ENCODE measurements at places on chromosomes 5 and 9.

GRCh38 chr5:15786884-15787283 is 286.9 kb downstream of the FBXL7 start:
- no peaks in the 10 kb centered on the region for H3K27me3 ChIP-seq
- no peaks in the 10 kb centered on the region for H3K36me3 ChIP-seq
- H3K27ac ChIP-seq = no peak overlapping the region
- H3K4me1 ChIP-seq = no peaks in the 10 kb centered on the region
- DNase-seq = no peak
- no peak overlapping the region for H3K4me3 ChIP-seq

GRCh38 chr9:119164716-119165115 is 204.5 kb downstream of the BRINP1 start:
- H3K27me3 ChIP-seq = no peaks in the 10 kb centered on the region
- DNase-seq = no peak
- H3K27ac ChIP-seq = no peak overlapping the region

GRCh38 chr9:75885652-75886051 is 4.8 kb upstream of the PCSK5 start:
- H3K27me3 ChIP-seq = no peaks in the 10 kb centered on the region
- no peaks in the 10 kb centered on the region for H3K36me3 ChIP-seq
- no peak for DNase-seq
- H3K27ac ChIP-seq = no peak overlapping the region
- peaks cover 6% of the 10 kb centered on the region for H3K4me1 ChIP-seq
- no peak overlapping the region for H3K4me3 ChIP-seq

GRCh38 chr5:59540366-59540765 is 353.2 kb downstream of the PDE4D start:
- H3K27ac ChIP-seq = no peak overlapping the region
- DNase-seq = peak; percentile 20
- H3K4me1 ChIP-seq = peaks cover 18% of the 10 kb centered on the region

GRCh38 chr5:76946090-76946489 is 6.8 kb upstream of the CRHBP start:
- H3K27ac ChIP-seq = no peak overlapping the region
- H3K4me3 ChIP-seq = no peak overlapping the region
- H3K27me3 ChIP-seq = no peaks in the 10 kb centered on the region
- H3K36me3 ChIP-seq = no peaks in the 10 kb centered on the region
- DNase-seq = no peak
- H3K4me1 ChIP-seq = no peaks in the 10 kb centered on the region

- no peak for DNase-seq
- H3K27me3 ChIP-seq = no peaks in the 10 kb centered on the region
- no peak overlapping the region for H3K4me3 ChIP-seq
- H3K4me1 ChIP-seq = no peaks in the 10 kb centered on the region
Measured at GRCh38 chr5:28707706-28708105, 1669.3 kb upstream of the CDH9 start.

DNA sequence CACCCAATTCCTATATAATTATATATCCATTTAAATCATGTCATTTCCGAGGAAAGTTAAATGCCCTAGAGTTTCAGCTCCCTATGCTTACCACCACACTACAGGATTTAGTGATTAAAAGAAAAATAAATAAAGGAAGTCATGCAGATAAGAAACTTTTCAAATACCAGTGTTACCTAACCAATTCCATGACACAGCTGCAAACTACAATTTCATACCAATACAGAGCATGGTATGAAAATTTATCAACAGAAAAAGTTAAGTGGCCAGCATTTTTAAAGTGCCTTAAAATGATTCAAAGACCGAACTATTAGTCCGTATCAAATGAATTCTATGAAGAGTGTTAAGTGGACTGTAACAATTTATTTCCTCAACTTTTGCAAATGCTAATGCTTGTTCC is 35.9 kb downstream of the CEP120 start:
- no peaks in the 10 kb centered on the region for H3K4me1 ChIP-seq
- no peaks in the 10 kb centered on the region for H3K36me3 ChIP-seq
- H3K4me3 ChIP-seq = no peak overlapping the region
- no peak overlapping the region for H3K27ac ChIP-seq
- no peak for DNase-seq

DNA sequence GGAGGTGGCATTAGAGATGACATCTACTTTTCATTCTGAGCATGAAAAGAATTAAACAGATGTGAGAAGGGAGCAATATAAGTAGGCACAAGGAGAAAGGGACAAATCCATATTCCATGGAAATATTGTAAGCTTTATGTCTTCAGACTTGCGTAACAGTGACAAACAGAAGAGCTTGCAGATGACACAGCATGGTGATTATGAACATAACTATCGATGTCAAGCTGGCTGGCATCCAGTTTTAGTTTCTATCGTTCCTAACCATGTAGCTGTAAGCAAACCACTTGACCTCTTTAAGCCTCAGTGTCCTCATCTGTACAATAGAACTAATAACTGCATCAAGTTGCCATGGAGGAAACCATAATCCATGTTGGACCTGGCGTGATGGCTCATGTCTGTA is 246.7 kb upstream of the ADRA1B start:
- H3K4me3 ChIP-seq = no peak overlapping the region
- H3K36me3 ChIP-seq = no peaks in the 10 kb centered on the region
- H3K27me3 ChIP-seq = no peaks in the 10 kb centered on the region
- no peak overlapping the region for H3K27ac ChIP-seq
- no peaks in the 10 kb centered on the region for H3K4me1 ChIP-seq
- DNase-seq = no peak

GRCh38 chr5:63125392-63125791 is 546.8 kb downstream of the LRRC70 start:
- no peaks in the 10 kb centered on the region for H3K4me1 ChIP-seq
- H3K27ac ChIP-seq = no peak overlapping the region
- no peaks in the 10 kb centered on the region for H3K27me3 ChIP-seq
- no peak overlapping the region for H3K4me3 ChIP-seq

DNA sequence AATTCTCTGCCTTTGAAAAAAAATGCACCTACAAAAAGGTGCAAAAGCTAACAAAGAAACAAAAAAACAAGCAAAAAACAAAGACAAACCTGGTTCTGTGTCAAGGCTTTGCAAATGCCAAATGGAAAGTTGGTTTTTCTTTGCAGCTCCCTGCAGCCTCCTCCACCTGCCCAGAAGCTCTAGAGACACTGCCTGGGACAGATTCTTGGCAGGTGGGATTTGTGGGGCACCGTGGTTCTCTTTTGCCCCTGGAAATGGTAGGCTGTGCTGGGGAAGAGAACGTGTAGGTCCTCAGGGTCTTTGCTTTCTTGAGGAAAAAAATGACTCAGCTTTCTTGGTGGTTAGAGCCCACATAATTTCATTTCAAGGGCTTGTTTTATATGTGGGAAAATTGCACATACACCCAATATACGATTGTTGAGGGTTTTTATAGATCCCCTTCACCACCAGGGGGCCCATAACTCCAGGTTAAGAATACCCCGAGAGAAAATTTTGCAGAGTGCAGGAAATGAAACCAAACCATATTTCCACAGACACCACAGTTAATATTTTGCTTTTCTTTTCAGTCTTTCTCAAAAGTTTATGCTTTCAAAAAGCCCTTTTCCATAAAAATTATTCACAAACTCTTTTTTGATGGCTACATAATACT is 58.7 kb downstream of the NXNL2 start:
- H3K27ac ChIP-seq = no peak overlapping the region
- H3K4me3 ChIP-seq = no peak overlapping the region
- DNase-seq = peak; percentile 70
- H3K36me3 ChIP-seq = no peaks in the 10 kb centered on the region

GRCh38 chr5:145220481-145220880 is 614.7 kb downstream of the PRELID2 start:
- H3K27ac ChIP-seq = no peak overlapping the region
- no peak for DNase-seq
- no peaks in the 10 kb centered on the region for H3K27me3 ChIP-seq
- H3K4me3 ChIP-seq = no peak overlapping the region
- H3K4me1 ChIP-seq = peaks cover 13% of the 10 kb centered on the region

DNA sequence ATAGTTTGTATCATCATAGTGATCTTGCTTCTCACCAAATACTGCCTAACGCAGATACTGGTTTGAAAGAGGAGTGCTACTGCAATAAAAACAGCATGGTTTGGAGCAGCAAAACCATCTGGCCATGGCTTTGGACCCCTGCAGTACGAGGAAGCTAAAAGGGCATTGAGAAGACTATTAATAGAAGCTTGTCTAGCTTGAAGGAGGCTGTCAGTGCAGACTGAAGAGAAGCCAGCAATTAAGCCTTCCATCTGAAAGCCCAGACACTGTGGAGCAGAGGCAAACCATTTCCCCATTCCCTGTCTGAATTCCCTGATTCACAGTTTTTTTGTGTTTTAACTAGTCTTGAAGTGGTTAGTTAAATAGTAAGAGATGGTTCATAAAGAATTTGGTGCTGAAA is 281.6 kb downstream of the PTPRD start:
- H3K4me1 ChIP-seq = no peaks in the 10 kb centered on the region
- H3K36me3 ChIP-seq = no peaks in the 10 kb centered on the region
- DNase-seq = no peak
- H3K27me3 ChIP-seq = no peaks in the 10 kb centered on the region
- H3K27ac ChIP-seq = no peak overlapping the region

DNA sequence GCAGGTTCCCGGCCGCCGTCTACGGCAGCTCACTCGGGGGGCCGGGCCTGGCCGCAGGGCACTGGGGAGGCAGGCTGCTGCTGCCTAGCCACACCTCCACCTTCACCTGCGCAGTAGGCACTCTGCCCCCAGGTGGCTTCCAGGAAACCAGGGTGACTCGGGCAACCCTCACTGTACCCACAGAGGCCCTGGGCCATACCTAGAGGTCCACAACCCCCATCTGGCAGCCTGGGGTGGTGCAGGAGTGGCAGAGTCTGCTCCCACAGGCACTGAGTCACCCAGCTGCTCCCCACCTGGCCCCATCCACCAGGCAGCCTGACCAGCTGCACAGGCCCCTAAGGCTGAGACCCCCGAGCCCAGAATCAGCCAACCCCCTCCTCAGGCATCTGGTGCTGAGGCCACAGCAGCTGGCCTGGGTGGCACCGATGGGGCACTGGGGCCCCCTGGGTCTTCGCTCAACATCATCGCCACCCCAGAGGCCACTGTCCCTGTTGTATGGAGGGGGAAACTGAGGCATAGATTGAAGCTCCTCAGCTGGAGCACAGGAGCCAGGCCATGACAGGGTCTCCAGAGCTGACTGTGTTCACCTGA is 70.2 kb downstream of the KCNT1 start:
- no peak overlapping the region for H3K4me3 ChIP-seq
- no peaks in the 10 kb centered on the region for H3K4me1 ChIP-seq
- H3K27me3 ChIP-seq = no peaks in the 10 kb centered on the region
- DNase-seq = no peak

DNA sequence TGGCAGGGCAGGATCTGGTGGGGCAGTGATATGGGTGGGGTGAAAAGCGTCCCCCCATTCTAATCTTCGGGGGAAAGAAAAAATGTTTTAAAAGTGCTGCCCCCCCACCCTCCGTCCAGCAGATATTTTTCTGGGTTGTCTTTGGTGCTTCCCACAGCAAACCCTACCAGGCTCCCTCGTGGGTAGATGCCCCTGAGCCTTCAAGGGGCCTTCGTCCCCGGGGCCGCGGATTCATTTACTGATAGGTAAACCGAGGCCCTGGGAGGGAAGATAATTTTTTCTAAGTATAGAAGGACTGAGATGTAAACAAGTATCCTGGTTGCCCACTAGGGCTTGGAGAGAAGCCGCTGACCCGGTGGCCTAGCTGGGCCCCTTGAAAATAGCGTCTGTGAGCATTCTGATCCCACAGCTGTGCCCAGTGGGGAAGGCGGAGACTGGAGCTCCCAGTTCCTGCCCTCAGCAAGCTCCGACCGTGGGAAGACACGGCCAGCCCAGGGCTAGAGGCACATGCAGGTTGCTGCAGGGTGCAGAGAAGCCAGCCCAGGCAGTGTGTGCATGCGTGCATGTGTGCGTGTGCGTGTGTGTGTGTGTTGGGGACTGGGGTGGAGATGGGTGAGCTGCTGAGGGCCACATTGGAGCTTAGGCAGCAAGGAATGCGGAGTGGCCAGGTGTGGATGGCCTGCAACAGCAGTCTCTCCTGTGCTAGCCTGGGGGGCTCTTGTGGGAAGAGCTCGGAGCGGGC is 6.0 kb upstream of the RXRA start:
- peak; percentile 4 for DNase-seq
- no peak overlapping the region for H3K27ac ChIP-seq
- H3K36me3 ChIP-seq = no peaks in the 10 kb centered on the region
- no peaks in the 10 kb centered on the region for H3K27me3 ChIP-seq

DNA sequence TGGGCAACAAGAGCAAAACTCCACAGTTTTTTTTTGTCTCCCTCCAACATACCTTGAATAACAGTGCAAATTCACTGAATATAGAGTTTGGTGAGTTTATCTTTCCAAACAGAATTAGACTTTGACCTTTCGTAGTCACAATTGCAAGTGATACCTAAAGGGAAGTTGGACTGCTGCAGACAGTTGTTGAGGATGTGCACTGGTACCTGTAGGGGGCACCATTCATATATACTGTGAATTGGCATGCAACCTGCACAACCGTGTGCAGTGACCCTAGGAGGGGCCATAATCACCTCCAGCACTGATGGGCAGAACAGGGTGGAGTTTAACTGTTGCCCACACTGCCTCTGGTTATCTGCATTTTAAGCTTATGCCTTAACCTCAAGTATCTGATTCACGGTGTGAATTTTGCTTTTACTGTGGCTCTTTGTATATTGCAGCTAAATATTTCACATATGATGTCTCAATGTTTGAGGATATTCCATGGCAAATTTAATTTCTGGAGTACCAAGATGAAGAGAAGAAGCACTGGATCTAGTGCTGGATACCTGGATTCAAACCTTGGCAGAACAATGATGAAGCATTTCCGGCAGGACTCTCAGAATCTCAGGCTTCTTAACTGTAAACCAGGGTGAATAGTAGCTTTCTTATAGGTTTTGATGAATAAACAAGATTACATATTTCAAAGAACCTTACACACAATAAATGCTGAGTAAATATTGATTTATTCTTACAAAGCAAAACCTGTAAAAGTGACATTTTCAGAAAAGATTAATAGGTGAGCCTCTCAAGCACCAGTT is 144.3 kb downstream of the ACTBL2 start:
- no peak overlapping the region for H3K4me3 ChIP-seq
- DNase-seq = peak; percentile 18
- no peak overlapping the region for H3K27ac ChIP-seq
- H3K4me1 ChIP-seq = peaks cover 5% of the 10 kb centered on the region
- no peaks in the 10 kb centered on the region for H3K36me3 ChIP-seq

- no peak for DNase-seq
- peaks cover 22% of the 10 kb centered on the region for H3K36me3 ChIP-seq
- no peaks in the 10 kb centered on the region for H3K27me3 ChIP-seq
- H3K4me1 ChIP-seq = peaks cover 12% of the 10 kb centered on the region
- no peak overlapping the region for H3K27ac ChIP-seq
Measured at GRCh38 chr9:124355039-124355940, 60.0 kb downstream of the PSMB7 start.

DNA sequence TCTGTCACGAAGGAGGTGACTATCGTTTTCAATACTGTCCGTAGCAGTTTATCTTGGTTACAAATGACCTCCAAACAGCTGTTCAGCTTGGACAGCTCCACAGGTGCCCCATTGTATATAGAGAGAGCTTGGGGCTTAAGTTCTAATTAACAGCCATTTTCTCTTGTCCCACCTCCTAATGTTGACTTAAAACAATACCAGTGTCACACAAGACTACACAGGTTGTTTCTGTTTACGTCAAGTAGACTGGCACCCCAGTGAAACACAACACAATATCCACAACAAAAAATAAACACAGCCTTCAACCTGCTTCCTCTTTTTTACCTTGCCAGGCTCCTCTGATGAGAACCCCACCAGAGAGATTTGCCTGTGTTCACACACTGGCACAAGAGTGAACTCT is 39.8 kb upstream of the TLE1 start:
- no peak for DNase-seq
- H3K4me3 ChIP-seq = no peak overlapping the region
- H3K4me1 ChIP-seq = no peaks in the 10 kb centered on the region
- no peak overlapping the region for H3K27ac ChIP-seq
- H3K36me3 ChIP-seq = no peaks in the 10 kb centered on the region
